PC-9 (cell line): ENCODE measurements at places on chromosomes 2 and 18. TPM values are rescaled to one million over a fixed set of nuclear protein-coding genes. Genes with fewer than 3 reads are reported as not detected.

GRCh38 chr2:161085149-161085548 lies 75.1 kb upstream of the TANK start:
- DNase-seq: no peak

- DNase-seq: no peak
Observed at GRCh38 chr2:119352357-119352756, 14.3 kb downstream of the C2orf76 start.

- no peak for DNase-seq
Observed at GRCh38 chr2:143730155-143730952, 601.1 kb downstream of the ARHGAP15 start.

FHL2 gene
- total RNA-seq: 109 and 117 TPM in 2 replicates
